ENCODE measurements at places on chromosomes 7 and 10.
A peak's percentile ranks its signal among the peaks of the same experiment; 100 is the strongest.

DNA sequence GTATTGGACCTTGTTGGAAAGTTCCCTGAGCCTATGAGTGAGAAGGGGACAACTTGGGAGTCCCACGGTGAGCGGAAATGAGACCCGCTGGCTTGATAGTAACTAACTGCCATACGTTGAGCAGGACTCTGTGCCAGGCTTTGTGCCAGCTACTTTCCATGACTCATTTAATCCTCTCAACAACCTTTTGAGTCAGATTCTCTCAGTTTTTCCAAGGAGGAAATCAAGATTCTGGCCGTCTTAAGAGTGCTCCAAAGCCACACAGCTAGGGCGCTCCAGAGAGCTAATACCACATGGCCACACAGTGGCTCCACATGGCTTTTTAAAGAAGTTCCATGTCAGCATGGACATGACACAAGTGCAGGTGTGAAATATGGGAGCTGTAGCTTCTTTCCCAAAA lies 55.7 kb downstream of the NOD1 start:
- ATAC-seq: no peak

- ATAC-seq: no peak
Observed at GRCh38 chr7:28939367-28939766, 18.8 kb downstream of the TRIL start.

DNA sequence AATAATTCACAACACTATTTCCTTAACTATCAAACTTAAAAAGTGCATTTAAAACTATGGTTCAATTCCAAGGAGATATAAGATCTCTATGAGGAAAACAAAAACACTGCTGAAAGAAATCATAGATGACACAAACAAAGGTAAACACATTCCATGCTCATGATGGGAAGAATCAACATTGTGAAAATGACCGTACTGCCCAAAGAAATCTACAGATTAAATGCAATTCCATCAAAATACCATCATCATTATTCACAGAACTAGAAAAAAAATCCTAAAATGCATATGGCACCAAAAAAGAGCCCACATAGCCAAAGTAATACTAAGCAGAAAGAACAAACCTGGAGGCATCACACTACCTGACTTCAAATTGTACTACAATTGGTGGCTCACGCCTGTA lies 159.9 kb upstream of the EEPD1 start:
- no peak for ATAC-seq

DNA sequence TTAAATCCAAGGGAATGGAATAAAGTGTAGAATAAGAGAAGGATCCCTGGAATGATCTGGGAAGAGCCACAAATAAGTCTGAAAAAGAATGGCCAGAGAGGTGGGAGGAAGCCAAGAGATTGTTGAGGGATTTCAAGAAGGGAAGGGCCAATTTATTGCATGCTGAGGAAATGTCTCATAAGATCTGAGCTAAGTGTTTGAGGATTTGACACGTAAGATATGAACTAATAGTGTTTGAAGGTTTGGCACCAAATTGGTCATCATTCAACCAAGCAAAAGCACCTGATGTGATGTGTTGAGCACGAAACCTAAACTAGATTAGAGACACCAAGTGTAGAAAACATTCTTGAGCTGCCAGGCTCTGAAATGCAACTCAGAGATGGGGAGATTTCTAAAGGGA lies 97.9 kb downstream of the TSPAN12 start:
- no peak for ATAC-seq

DNA sequence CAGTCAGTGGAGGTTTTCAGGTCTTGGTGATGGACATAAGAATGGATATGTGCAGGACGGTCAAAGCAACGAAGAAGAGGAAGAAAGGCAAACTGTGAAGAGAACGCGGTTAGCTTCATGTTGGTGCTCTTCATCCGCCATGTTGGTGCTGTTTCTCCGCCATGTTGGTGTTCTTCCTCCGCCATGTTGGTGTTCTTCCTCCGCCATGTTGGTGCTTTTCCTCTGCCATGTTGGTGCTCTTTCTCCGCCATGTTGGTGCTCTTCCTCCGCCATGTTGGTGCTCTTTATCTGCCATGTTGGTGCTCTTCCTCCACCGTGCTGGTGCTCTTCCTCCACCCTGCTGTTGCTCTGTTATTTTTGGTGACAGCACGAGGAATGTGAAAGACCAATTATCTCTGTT lies 95.4 kb downstream of the DOCK1 start:
- no peak for ATAC-seq

GRCh38 chr7:158672975-158673374 lies 31.6 kb downstream of the NCAPG2 start:
- ATAC-seq: peak; percentile 70

GRCh38 chr10:117137031-117137910 lies 799 bp downstream of the VAX1 start:
- ATAC-seq: peak; percentile 28

DNA sequence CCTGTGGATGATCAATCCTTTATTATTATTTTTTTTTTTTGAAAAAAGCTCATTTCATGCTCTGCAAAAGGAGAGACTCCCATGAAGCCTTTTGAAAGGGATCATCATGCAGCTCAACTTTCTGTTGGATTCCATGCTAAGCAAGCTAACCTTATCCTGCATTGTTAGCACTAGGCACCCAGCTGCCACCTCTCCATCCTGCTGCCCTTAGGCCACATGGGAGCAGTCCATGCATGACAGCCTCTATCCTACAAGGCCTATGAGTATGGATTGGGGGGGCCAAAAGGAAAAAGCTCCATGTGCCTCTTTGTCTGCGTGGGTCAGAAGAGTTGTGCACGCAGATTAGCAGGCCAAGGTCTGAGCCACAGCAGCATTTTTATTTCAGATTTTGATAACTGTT lies 19.2 kb downstream of the SMNDC1 start:
- no peak for ATAC-seq

DNA sequence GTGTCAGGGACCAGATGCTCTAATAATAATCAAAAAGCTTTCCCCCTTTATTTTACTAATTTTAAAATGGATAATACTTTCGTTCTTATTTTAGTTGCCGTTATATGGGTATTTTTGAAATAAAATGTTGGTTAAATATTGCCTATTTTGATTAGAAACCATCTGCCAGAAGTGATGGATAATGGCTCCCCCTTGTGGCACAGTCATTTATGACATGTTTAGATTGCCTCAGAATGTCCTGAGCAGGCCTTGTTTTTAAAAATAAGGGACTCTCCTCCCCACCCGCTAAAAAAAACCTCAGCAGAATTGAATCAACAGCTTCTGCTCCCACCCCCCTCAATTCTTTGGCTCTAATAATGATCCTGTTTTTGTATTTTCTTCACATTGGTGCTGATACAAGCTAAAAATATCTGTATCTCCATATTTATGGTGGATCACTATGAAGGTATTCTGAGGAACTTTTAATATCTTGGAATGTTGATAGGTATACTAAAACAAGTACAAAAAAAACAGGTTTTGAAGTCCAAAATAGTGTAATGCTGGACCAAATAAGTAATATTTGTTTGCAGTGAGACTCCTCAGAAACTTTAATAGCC lies 38.8 kb downstream of the TMEM60 start:
- ATAC-seq: peak; percentile 68

GRCh38 chr7:5420881-5421713 lies 2.5 kb downstream of the TNRC18 start:
- ATAC-seq: no peak

GRCh38 chr10:118101501-118101900 lies 54.8 kb upstream of the RAB11FIP2 start:
- ATAC-seq: no peak

DNA sequence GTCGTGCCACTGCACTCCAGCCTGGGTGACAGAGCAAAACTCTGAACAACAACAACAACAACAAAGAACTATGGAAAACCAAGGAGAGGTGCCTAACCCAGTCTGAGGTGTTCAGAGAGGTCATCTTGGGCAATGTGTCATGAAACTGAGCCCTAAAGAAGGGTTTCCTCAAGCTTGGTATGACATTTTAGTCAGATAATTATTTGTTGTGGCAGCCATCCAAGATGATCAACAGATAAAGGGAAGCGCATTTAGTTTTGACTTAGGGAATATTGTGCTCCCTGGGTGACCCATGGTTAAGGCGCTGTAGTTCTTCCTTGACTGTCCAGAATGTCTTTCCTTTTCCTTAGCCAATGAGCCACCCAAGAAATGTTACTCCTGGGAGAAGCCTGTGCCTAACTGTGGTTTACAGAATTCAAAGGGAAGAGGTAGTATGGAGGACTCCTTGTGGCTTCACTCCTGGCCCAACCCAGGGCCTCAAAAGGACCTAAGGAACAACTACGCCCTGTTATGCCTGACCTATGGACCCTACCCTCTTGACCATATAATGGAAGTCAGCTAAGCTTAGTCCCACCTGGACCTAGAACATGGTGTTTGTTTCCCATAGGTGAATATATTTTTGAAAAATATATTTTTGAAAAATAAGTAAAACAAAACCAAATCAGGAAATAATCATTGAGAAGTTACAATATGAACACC lies 42.4 kb downstream of the TPST1 start:
- ATAC-seq: peak; percentile 38

DNA sequence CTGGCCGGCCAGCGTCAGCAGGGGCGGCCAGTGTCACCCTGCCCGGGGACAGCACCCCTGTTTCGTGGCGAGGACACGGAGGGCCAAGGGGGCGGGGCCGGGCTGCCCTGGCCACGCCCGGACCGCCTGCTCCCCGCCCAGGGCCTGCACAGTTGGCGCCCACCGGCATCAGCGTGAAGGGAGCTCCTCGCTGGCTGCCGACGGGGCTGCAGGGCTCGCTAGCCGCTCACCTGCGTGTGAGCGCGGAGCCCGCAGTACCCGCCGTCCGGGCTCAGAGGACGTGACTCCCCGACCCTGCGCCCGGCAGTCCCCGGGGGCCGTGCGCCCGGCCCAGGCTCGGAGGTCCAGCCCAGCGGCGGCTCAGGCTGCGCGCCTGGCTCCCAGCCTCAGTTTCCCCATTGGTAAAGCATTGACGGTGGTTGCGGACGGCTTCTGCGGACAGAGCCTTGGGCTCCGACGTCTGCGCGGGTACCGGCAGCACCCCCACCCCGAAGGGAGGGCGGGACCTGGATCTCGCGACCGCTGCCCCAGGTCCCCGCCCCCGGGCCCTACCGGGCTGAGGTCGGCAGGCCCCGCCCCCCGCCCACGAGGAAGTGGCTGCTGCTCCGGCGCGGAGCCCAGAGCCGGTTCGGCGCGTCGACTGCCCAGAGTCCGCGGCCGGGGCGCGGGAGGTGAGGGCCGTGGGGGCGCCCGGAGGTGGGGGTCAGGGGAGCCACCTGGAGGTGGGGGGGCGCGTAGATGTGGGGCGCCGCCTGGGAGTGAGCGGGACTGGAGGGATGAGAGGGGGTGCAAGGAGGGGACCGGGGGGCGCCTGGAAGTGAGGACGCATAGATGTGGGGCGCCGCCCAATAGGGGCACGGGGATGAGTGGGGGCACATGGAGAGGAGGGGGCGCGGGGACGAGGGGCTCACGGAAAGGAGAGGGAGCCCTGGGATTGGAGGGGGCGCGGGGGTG lies at the start of gene ARPC1B:
Gene ARPC1B, plus strand, starts transcription at position 620 of the 954 bp plus-strand sequence. CDS start 10,985 bp downstream, outside the sequence.
- ATAC-seq: peak; percentile 65

- ATAC-seq: no peak
Observed at GRCh38 chr7:40186586-40186985, 51.8 kb downstream of the SUGCT start.

- no peak for ATAC-seq
Observed at GRCh38 chr7:38748056-38748610, 117.0 kb upstream of the AMPH start.

DNA sequence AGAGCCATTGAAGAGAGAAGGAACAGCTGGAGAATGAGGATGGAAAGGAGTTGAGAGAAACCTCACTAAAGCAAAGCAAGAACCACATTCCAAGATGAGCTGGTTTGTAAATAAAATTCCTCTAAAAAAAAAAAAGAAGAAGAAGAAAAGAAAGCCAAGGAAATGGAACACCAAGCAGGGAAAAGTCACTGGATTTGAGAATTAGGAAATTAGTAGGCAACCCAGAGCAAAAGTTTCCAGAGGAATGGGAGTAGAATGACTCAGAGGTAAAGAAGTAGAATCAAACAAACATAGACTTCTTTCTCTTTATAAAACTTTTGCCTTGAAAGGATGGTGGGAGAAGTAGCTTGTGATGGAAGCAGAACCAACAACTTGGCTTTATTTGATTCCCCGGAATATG lies 3.9 kb downstream of the CH25H start:
- ATAC-seq: no peak

DNA sequence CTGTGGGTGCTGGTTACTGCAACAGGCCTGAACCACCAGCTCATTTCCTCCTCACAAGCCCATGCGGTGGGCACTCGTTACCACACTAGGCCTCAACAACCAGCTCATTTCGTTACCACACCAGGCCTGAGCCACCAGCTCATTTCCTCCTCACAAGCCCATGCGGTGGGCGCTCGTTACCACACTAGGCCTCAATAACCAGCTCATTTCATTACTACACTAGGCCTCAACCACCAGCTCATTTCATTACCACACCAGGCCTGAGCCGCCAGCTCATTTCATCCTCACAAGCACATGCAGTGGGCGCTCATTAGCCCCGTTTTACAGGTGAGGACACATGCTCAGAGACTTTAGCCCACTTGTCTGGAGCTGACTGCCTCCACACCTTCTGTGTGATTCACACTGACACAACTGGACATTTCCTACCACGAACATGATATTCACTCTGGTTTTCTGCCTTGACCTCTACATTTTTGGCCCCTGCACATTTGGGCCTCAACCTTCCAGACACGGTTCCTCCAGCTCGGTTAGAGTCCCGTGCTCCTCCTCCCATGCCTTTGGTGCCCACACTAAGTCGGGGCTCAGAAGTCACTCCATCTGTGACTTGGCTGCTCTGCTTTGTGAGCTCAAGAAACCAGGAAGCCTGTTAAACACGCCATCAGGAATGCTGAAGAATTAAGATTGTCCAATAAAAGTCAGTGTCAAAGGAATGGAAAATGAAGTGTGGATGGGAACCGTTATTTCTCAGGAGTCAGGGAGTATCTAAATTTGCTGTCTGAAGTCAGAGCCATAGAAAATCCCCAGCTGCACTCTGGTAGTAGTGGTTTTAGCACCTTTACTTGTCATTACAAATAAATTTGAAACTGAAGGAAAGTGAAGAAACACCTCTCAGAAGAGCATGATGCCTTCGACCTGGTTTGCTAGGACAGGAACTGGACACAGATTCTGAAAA lies 55.8 kb upstream of the LANCL2 start:
- peak; percentile 22 for ATAC-seq

All from esophagus mucosa (tissue), 1 donor.